HTR-8/SVneo (cell line): ENCODE measurements at places on chromosomes 7 and 10.
A peak's percentile ranks its signal among the peaks of the same experiment; 100 is the strongest.

GRCh38 chr7:131096267-131096927 is 231.3 kb upstream of the MKLN1 start:
- no peak for DNase-seq

DNA sequence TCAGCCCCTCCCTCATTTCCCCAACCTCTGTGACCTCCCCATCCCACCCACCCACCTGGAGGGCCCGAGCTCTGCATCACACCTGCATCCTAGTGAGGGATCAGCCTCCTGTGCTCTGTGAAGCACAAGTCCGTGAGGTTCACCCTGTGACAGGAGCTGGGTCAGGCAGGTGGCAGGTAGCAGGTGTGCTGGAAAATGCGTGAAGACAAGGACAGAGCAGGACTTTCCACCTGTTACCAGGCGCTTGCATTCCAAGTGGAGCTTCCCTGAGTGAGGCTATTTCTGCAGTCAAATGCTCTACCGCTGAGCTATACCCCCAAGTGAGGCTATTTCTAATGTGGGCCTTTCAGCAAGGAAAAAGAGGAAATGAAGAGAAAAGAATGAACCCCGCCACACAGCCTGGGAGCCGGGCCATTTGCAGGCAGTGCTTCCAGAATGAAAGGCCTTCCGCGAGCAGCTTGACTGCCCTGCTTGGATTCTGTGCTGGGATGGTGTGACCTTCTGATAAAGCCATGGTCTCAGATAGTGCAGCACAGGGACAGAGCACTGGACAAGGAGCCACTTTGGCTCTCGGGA is 13.3 kb upstream of the CPXM2 start:
- no peak for DNase-seq

GRCh38 chr7:133060004-133060403 is 21.9 kb downstream of the CHCHD3 start:
- no peak for DNase-seq

DNA sequence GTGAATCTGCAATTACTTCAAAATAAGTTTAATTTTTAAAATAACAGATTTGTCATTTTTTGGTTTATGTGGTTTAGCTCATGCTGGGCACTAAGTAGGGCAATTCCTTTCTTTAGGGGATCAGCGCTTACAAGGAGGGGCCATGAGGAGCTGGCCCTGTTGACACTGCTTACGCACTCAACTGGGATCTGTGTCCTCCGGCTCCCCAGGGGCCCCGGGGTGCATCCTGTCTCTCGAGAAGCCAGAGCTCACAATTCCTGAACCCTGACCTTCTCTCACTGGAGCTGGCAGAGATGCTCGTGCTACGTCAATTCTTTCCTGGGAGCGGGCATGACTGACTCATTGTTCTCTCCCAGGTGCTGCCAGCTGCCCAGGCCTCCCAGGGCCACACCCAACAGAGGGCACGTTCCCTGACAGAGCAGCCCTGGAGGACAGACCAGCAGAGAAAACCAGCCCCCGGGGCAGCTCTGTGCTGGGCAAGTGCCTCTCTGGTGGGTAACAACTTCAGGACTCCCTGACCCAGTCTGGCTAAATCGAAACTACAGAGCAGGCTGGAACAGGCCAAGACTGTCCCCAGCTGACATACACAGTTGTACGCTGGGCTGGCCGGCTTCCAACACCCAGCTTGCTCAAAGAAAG is 36.8 kb downstream of the CTBP2 start:
- no peak for DNase-seq

DNA sequence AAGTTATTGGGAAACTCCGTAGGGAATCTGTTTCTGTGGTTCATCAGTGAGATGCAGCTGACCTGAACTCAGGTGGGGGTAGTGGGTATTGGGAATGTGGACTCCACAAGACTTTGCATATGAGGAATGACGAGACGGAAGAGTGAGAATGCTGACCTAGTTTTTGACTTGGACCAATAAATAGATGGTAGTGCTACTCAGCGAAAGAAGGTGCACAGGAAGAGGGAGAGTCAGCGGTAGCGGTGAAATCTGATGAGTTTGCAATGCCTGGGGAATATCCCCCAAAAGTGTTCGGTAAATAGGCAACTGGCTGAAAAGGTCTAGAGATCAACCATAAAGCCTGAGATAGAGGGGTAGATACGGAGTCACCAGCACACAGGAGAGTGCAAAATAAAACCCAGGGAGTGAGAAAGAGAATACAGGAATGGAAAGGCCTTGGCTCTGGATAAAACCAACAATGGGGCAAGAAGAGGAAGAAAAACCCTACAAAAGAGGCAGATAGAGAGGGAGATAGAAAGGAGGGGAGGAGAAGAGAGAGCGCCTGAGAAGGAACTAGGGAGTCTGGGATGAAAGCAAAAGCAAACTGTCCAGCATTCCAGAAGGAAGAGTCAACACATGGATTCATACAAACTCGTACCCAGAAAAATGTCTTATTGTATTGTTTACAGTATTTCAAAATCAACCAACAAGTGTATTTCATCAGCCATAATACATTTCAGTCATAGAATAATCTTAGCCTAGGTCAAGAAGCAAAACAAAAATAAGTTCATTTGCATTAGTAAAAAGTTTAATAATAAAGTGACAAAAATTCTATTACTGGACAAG is 5.4 kb downstream of the ARHGAP21 start:
- peak; percentile 53 for DNase-seq

GRCh38 chr10:44437840-44438511 is 53.1 kb upstream of the CXCL12 start:
- DNase-seq = no peak

DNA sequence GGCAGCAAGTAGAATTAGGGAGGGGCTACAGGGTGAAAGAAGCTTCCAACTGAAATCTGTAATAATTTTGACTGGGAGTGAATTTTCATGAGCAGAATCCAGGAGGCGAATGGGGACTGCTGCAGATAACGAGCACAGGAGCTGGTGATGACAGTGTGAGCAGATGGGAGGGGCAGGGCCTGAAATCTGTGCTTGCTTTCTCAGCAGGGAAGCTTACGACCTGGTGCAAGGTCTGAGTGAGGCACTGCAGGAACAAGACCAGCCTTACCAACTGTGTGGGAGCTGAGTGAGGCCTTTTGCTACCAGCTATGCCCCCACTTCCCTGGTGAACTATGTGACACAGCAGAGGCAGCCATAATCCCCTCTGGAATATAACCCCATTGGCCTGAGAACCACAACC is 109.8 kb downstream of the HPSE2 start:
- no peak for DNase-seq

DNA sequence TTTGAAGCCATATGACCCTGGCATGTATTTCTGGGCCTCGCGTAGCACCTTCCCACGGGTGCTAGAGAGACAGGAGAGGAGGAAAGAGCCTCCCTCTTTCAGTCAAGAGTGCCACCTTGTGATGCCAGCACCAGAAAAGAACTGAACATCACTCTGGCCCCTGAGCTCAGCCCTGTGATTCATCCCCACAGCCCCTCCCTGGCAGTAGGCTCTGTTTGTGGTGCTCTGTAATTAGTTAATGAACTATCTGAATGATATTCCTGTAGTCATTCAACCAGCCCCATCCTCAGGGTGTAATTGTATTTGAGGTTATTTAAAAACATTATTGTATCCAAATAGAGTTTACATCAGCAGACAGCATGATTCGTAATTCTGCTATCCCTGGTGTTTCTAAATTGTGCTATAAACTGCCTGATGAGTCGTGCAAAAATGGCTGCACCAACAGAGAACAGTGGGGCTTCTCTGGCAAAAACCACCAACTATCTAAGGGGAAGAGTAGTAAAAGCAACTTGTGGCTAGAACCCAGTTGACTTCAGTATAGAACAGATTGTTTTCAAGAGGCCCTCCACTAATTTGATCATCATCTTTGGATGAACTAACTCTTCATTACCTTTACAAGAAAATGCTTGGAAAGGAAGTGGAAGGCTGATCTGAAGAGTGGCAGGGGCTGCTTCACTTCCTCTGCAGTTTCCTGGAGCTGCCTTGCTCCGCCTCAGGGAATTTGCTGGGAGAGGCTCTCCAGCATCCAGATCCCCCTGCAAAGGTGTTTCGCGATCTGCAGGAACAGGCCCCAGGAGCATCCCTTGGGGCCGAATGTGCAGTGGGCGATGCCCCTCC is 23.7 kb upstream of the TIAL1 start:
- DNase-seq = no peak

DNA sequence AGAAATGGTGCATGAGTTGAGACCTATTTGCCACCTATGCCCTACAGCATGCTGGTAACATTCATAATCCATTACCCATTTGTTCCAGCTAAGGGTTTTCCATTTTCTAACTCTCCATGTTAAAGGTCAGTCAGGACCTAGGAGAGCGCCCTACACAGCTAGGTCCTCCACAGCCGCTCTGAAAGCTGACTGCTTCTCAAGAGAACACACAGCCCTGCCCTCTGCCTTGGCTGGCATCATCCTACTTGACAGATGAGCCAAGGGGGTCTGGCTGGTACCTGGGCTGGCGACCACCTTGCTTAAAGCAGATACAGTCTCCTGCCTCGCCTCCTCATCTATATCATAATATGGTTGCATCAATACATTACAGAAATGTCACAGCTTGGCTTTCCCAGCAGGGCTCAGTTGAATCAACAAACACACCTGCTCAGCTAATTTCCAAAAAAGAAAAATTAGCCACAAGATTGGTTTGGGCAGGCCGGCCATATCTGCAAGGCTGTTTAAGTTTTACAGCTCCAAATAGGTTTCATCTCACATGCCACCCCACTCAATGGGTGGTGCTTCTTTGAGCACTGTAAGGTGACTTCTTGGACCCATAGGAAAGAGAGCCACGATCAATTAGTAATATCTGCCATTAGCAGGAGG is 17.3 kb downstream of the TLL2 start:
- no peak for DNase-seq

DNA sequence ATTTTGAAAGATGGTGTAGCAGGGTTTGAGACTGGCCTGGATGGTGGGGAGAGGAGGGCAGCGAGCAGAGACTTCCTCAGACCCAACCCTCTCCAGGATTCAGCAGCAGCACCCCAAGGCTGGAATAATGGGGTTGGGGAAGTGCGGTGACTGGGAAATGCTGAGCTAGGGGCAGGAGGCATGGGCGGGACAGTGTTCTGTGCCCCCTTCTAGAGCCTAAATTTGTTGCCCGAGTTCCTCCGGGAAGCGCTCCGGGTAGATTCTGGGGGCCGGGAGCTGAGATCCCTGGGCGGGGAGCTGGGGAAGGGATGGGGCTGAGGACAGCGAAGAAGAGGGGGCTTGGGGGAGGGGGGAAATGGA is at the start of gene CHAT:
TSS of gene CHAT (plus strand) at position 156 of the 360 bp plus-strand sequence. CDS start at position 309, 153 bp downstream.
- no peak for DNase-seq

- peak; percentile 1 for DNase-seq
Observed at GRCh38 chr7:119935418-119936025, 337.5 kb upstream of the KCND2 start.

DNA sequence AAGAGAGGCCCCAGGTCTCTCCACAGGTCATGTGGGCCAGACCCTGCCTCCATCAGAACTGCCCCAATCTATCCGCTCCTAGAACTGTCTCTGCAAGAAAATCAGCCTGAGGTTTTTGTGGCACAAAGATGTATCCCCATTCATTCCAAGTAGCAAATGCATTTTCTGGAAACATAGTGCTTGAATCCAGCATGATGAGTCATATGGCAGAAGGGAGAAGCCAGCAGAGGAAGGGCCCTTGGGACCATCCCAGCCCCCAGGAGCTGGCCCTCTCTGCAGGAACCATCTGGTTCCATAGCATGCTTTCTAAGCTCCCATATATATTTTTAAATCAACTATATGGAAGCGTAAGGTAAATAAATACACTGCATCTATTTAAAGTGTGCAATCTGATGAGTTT is 563.2 kb downstream of the GALNT17 start:
- DNase-seq = no peak

DNA sequence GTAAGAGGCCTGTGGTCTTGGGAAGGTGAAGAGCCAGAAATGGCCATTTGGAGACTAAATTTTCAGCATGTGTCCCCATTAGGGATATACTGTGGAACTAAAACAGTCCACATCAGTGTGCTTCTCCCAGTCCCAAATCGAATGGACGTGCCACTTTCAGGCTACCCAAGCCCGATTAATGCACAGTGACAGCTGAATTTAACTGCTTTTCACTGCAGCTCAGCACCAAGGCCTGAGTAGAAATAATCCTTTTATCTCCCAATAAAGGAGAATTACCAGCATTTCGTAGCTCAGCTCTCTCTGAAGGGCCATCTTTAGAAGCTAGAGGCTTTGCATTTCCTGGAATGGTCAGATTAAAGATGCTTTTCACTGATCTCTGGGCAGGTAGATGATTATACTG is 183.3 kb downstream of the NPSR1 start:
- no peak for DNase-seq

DNA sequence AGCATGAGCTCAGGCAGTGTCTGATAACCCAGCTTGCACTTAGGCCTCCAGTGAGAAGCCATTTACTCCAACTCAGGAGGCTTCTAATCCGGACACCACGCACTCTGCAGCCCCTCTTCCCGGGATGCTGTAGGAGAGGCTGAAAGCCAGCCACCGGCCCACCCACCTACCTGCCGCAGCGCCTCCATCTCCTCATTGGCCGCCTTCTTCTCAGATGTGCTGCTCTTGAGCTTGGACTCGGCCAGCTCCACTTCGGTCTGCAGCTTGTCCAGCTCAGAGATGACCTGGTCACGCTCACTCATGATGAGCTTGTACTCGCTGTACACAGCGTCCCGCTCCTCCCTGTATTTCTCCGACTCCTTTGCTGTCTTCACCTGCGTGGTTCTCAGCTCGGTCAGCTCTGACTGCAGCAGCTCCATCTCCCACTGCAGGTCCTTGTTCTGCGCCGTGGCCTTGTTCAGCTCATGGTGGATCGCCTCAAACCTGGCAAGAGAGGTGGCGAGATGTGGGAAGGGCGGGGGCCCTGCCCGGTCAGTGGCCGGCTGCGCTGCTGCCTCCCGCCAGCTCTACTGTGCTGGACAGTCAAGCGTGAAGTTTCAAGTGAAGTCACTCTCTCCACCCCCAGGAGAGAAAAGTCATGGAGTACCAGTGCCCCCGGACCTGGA is 84.7 kb downstream of the DLG5 start:
- no peak for DNase-seq

DNA sequence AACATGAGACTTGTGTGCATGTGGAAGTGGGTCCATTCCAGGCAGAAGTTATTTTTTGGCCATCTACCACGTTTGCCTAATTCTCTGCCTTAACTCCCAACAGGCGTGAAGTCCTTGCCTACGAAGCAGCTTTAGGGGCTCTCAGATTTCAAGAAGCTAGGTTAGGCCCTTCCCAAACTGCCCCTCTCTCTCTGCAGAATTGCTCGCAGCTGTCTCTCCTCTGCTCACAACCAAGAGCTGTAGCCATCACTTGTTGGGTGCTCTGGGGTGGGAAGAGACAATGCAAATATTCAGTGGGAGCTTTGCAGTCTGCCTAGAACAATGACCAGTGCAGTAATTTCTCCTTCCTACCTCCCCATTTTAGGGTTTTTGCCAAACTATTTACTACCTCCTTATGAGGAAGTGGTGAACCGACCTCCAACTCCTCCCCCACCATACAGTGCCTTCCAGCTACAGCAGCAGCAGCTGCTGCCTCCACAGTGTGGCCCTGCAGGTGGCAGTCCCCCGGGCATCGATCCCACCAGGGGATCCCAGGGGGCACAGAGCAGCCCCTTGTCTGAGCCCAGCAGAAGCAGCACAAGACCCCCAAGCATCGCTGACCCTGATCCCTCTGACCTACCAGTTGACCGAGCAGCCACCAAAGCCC is 24.9 kb downstream of the CYP17A1 start:
- DNase-seq = no peak
